ENCODE measurements at places on chromosomes 7 and 10. TPM values are rescaled to one million over a fixed set of nuclear protein-coding genes. Genes with fewer than 3 reads are reported as not detected.
A peak's percentile ranks its signal among the peaks of the same experiment; 100 is the strongest.

The CHAT gene
- total RNA-seq = not detected

The INA gene
- total RNA-seq = not detected

The TUBB8 gene
- not detected for total RNA-seq

The LRRTM3 gene
- total RNA-seq = not detected

The IFIT3 gene
- 0.57 TPM for total RNA-seq

The GNGT1 gene
- total RNA-seq = not detected

DNA sequence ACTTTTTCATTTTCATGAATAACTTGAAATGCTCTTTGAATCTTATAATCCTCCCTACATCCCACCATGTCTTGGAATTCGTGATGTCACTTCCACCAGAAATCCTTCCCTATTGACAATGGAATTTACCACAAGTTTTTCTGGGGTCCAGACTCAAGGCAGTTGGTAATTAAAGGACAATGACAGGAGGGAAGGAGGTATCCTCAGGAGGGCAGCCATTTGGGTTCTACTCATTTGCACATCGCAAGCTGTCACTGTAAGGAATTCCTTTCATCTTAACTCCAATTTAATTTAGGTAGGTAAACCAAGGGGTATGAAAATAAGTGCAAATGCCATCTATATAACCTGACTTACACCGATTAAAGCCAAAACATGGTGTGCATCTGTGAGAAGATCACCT is 21.9 kb downstream of the LRRC17 start:
- no peak for DNase-seq
- H3K27ac ChIP-seq = no peak overlapping the region
- no peak overlapping the region for H3K4me3 ChIP-seq
- H3K4me1 ChIP-seq = no peaks in the 10 kb centered on the region
- peaks cover 2% of the 10 kb centered on the region for H3K36me3 ChIP-seq

DNA sequence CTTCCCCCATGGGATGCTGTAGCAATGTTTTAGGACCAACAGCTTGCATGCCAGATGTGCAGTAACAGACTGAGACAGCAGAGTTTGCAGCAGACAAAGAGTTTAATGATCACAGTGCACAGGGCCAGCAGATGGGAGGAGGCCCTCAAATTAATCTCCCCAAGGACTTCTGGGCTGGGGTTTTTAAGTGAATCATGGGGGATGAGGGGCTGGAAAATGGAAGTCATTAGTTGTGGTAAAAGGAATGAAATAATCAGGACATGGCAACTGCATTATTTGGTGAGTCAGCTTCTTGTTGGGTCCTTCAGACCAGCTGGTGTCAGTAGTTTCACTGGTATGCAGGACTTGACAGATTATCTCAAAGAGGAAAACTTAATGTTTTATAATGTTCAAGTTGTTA is 12.6 kb upstream of the NRBF2 start:
- H3K36me3 ChIP-seq = no peaks in the 10 kb centered on the region
- H3K4me1 ChIP-seq = no peaks in the 10 kb centered on the region
- no peaks in the 10 kb centered on the region for H3K27me3 ChIP-seq
- no peak overlapping the region for H3K4me3 ChIP-seq
- H3K27ac ChIP-seq = no peak overlapping the region

DNA sequence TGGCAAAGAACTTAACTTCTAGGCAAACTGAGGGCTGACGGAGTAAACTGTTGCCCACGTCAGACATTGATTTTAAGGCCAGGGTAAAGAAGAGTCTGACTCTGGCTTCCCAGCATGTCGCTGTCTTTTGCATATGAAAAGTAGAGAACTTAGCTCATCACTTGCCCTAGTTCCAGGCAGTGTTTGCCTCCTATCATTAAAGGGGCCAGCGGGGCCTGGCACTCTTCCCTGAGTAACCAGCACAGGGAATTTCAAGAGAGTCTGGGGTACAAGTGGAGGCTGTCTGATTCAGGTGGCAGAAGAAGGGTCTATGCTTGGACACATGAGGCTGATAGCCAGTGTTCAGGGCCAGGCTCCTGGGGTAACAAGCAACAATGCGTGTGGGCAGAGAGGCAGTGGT is 4.8 kb downstream of the DENND2A start:
- DNase-seq = no peak
- H3K27ac ChIP-seq = no peak overlapping the region
- peaks cover 12% of the 10 kb centered on the region for H3K4me1 ChIP-seq
- no peaks in the 10 kb centered on the region for H3K36me3 ChIP-seq

DNA sequence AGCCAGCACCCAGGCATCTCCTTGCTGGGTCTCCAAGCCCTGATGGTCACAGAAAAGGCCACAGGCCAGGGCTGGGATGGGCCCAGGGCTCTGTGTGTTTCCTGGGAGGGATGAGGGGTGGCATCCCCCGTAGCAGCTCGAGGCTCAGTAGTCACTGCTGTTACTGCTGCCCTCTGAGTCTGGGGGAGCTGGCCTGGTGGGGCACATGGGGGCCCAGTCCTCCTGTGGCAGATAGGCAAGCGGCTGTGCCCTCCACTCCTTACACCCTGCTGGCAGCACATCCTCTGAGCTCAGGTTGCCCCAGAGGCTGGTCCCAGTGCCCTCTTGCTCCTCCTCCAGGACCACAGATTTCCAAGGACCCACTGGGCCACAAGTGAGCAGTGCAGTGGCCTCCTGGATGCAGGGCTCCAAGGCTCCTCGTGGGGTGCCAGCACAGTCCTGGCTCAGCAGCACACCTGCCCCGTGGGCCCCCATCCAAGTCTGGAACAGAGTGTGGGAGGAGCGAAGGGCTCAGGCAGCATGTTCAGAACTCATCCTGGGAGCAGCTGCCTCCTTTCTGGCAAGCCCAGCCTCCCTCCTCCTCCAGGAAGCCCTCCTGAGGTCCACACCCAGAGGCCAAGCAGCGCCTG is 31.5 kb upstream of the TUBB8 start:
- peaks cover 60% of the 10 kb centered on the region for H3K27me3 ChIP-seq
- no peaks in the 10 kb centered on the region for H3K36me3 ChIP-seq
- no peaks in the 10 kb centered on the region for H3K4me1 ChIP-seq
- no peak overlapping the region for H3K27ac ChIP-seq
- H3K4me3 ChIP-seq = no peak overlapping the region

- DNase-seq = no peak
- no peaks in the 10 kb centered on the region for H3K27me3 ChIP-seq
- H3K4me1 ChIP-seq = no peaks in the 10 kb centered on the region
- no peak overlapping the region for H3K4me3 ChIP-seq
- H3K36me3 ChIP-seq = no peaks in the 10 kb centered on the region
Measured at GRCh38 chr7:91295576-91295975, 31.3 kb downstream of the FZD1 start.

GRCh38 chr7:109126404-109127050 is 556.9 kb downstream of the DNAJB9 start:
- H3K27me3 ChIP-seq = no peaks in the 10 kb centered on the region
- no peaks in the 10 kb centered on the region for H3K4me1 ChIP-seq
- no peak overlapping the region for H3K4me3 ChIP-seq
- no peak for DNase-seq
- no peaks in the 10 kb centered on the region for H3K36me3 ChIP-seq

DNA sequence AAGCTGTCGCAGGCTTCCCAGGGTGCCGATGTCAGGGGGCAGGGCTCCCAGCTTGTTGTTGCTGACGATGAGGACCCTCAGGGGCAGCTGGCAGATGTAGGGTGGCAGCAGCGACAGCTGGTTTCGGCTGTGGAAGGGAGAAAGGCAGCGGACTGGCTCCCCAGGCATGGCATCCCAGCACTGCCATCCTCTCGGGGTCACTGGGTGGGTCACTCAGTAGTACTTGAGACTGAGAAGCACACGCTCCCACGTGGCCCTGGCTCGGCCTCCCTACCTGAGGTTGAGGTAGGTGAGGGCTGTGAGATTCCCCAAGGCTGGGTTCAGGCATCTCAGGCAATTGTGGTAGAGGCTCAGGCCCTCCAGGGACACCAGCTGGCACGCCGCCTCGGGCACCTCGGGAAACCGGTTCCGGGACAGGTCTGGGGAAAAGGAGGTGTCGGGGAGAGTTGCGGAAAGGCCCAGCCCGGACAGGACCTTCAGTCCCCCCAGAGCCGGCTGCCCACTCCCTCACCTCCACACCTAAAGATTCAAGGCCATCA is 3.8 kb downstream of the LRCH4 start:
- peak overlapping the region; percentile 41 for H3K4me3 ChIP-seq
- peak overlapping the region; percentile 97 for H3K27ac ChIP-seq
- peaks cover 4% of the 10 kb centered on the region for H3K36me3 ChIP-seq
- no peak for DNase-seq
- H3K4me1 ChIP-seq = peaks cover 30% of the 10 kb centered on the region

DNA sequence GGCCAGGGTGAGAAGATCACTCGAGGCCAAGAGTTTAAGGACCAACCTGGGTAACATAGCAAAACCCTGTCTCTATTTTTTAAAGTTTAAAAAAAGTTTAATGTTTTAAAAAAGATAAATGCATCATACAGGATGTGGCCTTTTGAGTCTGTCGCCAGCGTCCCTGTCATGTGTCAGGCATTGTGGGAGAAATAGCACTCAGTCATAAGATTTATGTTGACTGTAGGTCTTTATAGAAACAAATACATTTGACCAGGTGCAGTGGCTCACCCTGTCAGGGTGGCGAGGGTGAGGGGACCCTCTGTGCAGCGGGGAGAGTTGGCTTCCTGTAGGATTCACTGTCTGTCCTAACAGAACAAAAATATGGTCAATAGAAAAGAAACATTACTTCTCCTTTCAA is 63.5 kb upstream of the SH2B2 start:
- no peak overlapping the region for H3K4me3 ChIP-seq
- peak overlapping the region; percentile 58 for H3K27ac ChIP-seq
- DNase-seq = no peak
- no peaks in the 10 kb centered on the region for H3K27me3 ChIP-seq
- peaks cover 2% of the 10 kb centered on the region for H3K4me1 ChIP-seq

- H3K4me1 ChIP-seq = peaks cover 19% of the 10 kb centered on the region
- peaks cover 2% of the 10 kb centered on the region for H3K36me3 ChIP-seq
- no peaks in the 10 kb centered on the region for H3K27me3 ChIP-seq
- DNase-seq = no peak
- H3K27ac ChIP-seq = no peak overlapping the region
Measured at GRCh38 chr10:109957092-109957797, 33.9 kb upstream of the XPNPEP1 start.

DNA sequence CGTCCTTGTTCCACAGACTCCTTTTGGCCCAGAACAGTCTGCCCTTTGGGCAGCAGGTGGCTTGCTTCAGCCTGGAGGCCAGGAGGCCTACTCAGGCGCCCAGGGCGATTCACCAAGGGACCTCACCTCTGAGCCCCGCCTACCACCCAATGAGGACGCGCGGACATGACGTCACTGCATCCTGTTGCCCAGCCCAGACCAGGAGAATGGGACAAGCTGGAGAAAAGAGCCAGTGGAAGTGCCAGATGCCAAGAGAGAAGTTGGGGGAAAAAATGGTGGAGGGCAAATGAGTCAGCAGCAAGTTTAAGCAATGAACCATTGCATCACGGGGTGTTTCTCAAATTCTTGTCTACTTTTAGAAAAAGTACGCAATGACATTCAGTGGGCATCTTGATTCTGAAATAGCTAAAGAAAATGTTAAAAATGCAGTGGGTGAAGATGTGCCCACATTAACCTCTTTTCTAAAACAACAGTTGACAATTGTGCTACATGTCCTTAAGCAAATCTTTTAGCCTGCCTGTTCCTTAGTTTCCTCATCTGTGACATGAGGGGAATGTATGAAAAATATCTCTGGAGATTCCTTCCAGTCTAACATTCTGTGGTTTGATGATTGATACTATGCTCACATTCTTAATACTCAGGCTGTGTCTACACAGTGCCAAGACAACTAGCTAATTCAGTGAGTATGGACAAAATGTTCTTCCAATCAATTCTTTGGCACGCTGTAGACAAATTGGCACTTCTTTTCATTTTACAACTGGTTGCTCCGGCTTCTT is 23.9 kb upstream of the LEP start:
- no peak overlapping the region for H3K4me3 ChIP-seq
- H3K27ac ChIP-seq = no peak overlapping the region
- peaks cover 6% of the 10 kb centered on the region for H3K27me3 ChIP-seq
- no peaks in the 10 kb centered on the region for H3K36me3 ChIP-seq
- DNase-seq = no peak
- no peaks in the 10 kb centered on the region for H3K4me1 ChIP-seq

DNA sequence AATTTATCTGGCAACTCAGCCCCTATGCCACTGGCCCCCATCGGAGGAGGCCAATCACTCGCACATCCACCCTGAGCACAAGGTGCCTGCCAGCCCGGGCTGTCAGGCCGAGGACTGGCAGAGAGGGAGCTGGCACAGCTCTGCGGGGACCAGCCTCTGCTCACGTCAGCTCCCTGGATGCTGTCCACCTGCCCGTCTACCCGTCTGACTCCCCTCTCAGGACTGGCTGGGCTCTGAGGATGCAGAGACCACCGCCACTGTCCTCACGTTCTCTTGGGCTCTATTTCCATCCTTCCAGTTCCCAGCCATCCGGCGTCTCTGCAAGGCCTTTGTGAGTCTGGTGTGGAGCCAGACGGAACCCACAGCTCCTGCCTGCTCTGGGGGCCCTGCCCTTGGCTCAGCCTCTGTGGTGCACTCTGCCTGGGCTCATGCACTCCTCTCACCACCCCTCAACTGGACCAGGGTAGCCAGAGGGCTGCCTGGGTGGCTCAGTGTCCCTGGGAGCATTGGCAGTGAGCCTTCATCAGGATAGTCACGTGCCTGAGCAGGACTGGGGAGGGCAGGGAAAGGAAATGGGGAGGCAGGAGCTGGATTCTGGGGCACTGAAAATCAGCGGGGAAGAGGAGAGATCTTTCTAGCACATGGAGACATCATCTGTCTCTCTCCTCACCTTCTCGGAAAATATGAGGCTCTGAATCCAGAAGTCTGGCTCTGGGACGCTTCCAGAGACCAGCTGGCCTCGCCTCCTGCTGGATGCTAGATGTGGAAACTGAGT is 38.0 kb upstream of the PCBD1 start:
- no peak overlapping the region for H3K27ac ChIP-seq
- H3K4me1 ChIP-seq = peaks cover 5% of the 10 kb centered on the region
